ENCODE measurements at places on chromosomes 7 and 10.

DNA sequence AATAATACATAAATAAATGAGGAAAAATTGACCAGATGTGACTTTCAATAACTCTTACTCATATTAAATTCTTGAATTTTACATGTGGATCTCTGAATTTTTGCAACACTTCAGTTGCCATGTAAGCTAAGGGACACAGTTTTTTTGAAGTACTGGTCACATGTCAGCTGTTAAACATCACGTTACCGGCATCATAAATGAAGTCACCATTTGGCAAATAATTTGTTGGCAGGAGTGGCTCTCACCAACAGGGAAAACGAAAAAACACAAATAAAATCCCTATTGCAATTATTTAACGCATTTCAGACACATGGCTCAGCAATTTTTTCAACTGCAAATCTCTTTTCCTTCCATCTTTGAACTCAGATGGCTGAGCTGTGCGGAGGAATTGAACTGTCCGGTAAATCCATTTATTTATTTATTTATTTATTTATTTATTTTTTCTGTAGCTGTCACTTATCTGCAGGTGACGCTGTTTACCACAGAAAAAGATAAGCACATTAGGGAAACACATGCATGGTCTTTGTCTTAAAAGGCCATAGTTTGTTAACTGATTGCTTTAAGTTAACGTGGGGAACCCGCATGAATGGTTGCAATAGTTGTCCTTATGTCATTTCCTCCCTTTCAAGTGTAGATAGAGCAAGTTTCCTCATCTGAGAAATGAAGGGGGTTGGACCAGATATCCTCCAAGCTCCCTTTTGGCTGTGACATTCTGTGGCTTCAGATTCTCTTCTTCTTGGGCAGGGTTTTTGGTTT lies 64.7 kb upstream of the JAZF1 start:
- no peak for DNase-seq

DNA sequence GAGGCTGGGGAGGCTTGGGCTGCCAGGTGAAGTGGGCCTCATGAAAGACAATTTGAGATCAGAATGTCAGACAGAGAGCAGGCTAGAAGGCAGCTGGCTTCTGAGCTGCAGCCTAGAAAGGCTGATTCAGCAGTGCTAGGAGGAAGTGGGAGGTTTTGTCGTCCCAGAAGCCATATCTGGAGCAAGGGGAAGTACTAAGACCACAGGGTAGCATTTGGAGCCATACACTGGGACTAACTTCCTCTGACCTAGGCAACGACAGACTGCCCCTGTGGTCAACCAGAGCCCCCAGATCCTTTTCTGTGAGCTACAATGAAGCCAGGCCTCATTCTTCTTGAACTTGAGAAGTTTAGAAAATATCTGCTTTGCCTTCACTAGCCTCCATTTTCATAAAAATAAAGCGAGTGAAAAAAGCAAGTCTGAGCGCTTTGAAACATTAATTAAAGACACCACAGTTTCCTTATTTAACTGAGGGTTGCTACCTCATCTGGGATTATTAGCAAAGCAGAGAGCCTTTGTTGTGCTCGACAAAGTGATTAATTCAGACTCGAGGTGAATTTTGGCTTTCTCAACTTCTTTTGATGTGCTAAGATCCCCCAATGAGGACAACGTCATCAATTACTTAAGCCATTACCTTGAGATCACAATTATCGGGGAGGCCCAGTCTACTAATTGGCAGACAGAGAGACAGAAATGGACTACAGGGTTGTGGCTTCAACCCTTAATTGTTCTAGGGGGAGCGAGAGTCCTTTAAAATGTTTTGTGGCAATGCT lies 26.6 kb downstream of the TBXAS1 start:
- no peak for DNase-seq

- DNase-seq: no peak
These were observed 479.7 kb downstream of the RPS24 start for GRCh38 chr10:78513330-78513729.

DNA sequence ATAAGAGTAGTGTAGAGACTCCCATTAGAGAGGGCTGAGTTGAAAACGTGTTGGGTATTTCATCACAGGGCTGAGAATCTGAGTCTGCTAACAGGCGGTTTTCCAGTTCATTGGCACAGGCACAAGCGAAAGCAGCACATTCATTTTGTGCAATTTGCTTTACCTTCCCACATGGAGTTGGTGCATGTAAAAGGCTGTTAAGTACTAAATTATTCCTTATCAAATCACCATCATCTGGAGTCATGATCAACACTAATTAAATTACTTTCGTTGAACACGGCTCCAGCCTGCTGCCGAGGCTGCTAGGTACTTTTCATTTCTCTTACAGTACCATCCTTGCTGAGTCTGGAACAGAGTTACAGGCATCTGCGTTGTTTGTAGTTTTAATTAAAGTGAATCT lies 43.8 kb downstream of the ETV1 start:
- no peak for DNase-seq

- DNase-seq: no peak
These were observed 169.3 kb downstream of the USP6NL start for GRCh38 chr10:11442001-11442773.

DNA sequence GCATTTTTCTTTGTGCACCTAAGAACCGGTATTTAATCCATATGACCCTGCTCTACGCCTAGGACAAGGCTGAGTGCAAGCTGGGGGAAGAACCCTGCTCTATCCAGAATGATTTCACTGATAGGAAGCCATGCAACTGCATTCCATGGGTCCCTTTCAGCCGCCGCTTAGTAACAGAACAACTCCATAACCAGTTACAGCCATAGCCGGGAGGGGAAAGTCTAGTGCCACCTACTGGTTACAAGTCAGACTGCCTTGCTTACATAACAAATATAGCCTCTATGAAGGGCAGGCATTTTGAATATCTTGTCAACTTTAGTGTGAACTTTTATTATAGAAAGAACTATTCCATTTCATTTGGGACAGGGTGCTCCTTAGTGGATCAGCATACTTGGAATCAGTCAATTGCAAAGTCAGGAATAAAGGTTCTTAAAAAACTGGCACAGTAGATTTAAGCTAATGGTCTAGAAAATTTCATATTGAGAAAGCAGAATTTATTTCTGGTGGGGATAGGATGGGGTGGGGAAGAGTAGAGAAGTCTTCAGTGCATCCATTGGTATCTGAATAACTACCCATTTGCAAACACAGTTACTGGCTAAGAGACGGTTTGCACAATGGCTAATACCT lies 521.7 kb downstream of the ADRA2A start:
- DNase-seq: no peak

DNA sequence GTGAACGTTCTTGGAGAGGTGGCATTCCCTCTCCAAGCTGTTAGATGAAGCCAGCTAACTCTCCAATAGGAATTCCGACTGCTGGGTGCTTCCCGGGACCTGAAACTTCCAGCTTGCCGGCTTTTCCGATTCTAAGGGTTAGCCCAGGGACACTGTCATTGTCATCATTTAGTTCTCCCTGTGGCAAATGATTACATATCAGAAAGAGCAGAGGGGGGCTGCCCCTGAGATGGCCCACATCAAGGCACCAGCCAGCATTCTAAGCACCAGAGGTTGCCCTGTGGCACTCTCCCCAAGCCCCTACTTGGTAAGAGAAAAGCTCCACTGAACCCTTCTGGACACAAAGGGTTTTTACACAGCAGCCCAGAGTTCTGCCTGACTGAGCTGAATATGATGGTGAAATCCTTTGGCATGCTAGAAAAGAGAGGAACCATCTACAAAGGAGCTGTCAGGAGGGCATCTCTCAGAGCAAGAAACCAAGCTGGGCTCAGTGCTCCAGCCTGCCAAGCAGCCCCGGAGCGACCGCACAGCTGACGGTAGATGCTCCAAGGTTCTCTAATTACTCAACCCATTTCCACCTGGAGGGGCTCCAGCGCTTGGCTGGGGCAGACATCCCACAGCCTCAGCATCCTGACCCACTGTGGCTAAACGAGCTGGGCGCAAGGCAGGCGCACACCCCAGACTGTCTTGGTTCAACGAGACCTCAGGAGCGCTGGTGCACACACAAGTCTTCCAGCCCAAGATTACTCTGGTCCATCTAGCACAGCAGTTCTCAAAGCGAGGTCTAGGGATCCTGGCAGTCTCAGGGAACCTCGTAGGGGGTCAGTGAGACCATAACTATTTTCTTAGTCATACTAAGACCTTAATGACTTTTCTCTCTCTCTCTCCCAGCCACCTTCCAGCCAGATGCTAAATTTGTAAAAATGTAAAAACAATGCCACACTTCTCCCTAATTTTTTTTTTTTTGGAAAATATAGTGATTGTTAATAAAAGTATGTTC lies 160.5 kb downstream of the GFRA1 start:
- no peak for DNase-seq

GRCh38 chr7:81527651-81528050 lies 242.2 kb downstream of the HGF start:
- no peak for DNase-seq

DNA sequence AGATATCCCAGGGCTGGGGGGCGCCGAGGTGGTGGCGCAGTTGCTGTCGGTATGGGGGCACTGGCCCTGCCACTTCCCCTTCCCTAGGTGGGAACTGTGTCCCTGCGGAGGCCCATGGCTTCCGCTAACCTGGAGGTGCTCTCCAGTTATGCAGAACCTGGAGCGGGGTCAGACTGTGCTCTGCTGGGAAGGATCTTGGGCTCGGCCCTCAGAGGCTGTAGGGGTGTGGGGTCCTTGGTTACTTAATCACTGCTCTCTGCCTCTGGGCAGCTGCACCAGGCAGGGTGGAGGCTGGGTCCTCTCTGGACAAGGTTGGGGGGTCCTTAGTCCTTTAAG lies 2.4 kb downstream of the BRI3 start:
- DNase-seq: no peak

DNA sequence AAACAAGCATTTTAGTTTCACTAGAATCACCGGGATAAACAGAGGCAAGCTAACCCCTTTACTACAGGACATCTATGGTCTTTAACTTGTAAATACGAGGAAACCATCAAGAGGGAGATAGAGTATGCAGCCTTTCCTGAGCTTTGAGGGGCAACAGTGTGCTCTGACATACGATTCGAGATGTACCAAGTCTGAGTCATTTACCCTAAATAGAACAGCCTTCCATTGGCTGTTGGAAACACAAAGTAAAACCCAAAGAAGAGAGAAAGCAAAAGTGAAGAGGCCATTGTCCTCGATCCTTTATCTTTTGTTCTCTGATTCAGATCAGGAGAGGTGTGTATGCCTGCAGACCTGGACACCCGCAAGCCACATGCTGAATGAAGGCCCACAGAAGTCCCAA lies 289.5 kb downstream of the KCNMA1 start:
- DNase-seq: no peak

GRCh38 chr7:27875061-27875460 lies 135.1 kb downstream of the TAX1BP1 start:
- no peak for DNase-seq

GRCh38 chr7:23242935-23243334 lies 3.6 kb upstream of the GPNMB start:
- DNase-seq: no peak

DNA sequence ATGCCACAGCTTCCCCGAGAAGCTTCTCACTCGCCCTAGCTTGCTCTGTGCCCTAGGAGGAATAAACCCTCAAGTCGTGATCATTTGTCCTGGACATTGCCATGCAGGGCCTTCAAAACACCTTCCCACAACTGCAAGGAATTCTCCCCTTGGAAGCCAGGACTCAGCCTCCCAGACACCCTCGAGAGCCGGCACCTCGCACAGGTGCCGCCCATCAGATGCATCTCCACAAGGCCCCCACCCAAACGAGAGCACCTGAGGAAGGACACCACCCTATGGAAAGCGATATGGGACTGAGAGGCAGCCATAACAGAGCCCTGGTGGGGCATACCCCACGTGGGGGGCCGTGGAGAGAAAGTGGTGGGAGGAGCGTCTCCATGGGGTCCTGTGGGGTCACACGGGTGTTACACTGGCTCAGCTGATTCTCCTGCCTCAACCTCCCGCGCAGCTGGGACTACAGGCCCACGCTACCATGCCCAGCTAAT lies 77.6 kb upstream of the FOXK1 start:
- no peak for DNase-seq

DNA sequence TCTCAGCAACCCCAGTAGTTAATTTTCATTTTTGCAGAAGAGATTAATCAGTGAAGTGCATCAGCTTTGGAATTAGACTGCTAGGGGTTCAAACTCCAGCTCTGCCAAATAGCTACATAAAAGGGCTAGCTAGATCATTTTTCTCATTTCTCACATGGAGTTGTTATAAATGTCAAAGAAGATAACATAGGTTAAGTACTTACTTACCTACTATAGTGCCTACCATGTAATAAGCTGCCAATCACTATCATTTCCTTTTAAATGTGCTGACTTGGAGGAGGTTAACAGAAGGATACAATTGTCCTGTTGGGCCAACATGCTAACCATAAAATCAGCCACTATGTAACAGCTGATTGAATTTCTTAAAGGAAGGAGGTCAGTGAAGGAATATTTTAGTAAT lies 40.7 kb downstream of the KDM7A start:
- DNase-seq: no peak

DNA sequence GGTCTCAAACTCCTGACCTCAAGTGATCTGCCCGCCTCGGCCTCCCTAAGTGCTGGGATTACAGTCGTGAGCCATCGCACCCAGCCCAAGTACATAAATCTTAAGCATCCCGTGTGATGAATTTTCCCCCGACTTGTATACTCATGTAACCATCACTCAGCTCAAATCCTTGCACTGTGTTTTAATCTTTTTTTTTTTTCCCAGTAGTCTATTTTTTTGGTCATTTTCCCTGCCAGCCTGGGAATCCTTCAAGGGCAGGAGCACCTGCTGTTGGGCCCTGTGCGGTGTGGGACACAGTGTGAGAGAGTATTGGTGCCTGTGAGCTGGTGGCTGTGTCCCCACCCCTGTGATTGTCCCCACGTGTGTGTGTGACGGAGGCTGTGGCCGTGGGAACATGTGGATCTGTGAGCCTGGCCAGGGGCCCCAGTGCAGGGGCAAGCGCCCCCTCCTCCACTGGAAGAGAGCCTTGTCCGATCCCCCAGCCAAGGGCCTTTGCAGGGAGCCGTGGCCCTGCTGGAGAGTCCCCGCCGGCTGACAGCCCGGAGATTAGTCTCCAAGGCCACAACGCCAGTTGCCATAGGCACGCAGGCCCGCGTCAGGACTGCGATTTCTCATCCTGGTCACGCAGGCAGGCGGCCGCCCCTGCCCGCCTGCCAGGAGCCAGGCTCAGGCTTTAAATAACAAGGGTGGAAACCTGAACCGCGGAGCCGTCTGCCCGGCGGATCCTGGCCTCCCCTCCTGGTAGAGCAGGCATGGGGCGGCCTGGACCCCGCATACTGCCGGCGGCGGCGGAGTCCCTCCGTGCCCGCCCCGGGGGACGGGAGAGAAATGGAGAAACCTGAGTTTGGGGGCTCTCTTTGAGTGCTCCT lies 26.5 kb downstream of the GTF2IRD1 start:
- DNase-seq: no peak

DNA sequence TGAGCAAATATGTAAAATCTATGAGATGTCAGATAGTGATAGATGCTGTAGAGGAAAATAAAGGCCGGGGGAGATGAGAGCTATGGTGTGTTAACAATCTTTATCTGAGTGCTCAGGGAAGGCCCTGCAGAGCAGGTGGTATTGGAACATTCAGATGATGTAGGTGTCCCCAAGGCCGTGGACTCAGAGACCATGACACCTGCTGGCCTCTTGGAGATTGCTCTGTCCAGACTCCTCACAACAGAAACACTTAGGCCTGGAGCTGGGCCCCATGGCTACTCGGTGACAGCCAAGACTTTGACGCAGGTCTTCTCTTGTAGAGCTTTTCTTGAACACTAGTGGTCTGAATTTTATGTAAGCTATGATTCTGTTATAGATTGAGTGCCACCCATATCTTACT lies 13.3 kb downstream of the AKR1E2 start:
- no peak for DNase-seq
